ENCODE measurements at places on chromosomes 4 and X.
A peak's percentile ranks its signal among the peaks of the same experiment; 100 is the strongest.

GRCh38 chrX:83469551-83469950, 38.5 kb upstream of the POU3F4 start:
- no peak for DNase-seq

- no peak for DNase-seq
Measured at GRCh38 chrX:128897621-128898020, 625.7 kb downstream of the SMARCA1 start.

DNA sequence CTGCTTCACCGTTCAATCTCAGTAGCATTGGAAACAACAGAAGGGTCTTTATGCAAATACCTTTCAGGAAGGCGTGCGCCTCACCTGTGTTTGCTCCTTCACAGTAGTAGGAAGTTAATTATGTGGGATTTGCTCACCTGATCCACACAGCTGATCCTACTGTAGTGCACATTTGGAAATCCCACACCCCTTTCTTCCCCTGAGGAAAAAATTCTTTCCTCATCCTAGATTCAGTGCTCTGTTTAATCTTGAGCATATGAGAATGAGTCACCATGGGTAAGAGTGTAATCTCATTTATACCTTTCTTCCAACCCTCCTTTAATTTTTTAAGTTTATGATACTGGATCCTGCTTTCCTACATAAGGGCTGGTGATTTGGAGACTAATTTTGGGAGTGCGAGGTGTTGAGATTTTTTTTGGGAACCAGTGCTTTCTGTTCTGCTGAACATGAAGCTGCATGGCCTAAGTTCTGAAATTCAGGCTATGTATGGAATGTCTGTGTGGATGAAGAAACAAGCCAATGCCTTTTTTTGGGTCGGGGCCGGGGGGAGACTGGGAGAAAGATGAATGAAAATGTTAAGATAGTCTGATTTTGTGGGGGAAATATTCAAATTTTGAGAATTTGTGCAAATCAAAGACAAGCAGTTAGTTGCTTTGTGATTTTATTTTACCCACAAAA, 19.0 kb downstream of the GAB1 start:
- no peak for DNase-seq

DNA sequence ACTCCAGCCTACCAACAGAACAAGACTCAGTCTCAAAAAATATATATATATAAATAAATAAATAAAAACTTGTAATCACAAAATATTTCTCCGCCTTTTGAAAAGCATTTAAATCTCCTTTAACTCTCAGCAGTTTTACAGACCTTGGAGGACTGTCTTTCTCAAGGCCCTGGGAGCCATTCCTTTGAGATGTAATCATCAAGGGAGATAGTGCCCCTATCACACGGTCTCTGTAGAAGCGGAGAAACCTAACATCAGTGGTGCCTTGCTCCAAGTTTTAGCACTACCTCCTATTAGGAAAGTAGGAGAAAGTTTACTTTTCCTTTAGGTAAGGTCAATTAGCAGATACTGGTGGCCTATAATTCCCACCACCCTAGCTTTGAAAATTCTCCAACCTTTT, 58.5 kb downstream of the ANTXR2 start:
- no peak for DNase-seq

GRCh38 chrX:67207912-67208311, 335.9 kb upstream of the AR start:
- no peak for DNase-seq

DNA sequence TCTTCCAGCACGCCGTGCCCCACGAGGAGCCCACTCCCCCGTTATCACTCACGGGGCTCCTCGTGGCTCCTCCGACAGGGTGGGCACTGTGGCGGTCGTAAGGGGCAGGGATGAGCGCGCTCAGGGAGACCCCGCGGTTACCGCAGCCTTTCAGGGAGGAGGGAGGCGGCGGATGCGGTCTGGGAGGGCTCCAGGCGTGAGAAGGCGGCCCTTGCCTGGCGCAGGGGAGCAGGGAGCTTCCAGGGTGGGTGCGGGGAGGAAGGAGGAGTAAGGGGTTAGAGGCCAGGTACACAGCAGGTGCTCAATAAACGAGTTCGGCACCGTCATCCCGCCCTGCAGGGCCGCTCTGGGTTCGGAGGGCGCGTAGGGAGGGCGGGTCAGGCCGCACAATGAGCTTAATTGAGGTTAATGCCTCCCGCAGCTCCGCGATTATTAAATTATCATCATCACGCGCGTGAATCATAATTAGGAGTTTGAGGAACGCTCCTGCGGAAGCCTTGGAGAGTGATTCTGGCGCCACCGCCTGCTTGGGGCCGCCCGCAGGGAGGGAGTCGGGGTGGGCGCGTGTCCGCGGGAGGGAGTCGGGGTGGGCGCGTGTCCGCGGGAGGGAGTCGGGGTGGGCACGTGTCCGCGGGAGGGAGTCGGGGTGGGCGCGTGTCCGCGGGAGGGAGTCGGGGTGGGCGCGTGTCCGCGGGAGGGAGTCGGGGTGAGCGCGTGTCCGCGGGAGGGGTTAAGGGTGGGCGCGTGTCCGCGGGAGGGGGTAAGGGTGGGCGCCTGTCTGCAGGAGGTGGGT, 7.6 kb upstream of the NKX1-1 start:
- DNase-seq, result no peak

DNA sequence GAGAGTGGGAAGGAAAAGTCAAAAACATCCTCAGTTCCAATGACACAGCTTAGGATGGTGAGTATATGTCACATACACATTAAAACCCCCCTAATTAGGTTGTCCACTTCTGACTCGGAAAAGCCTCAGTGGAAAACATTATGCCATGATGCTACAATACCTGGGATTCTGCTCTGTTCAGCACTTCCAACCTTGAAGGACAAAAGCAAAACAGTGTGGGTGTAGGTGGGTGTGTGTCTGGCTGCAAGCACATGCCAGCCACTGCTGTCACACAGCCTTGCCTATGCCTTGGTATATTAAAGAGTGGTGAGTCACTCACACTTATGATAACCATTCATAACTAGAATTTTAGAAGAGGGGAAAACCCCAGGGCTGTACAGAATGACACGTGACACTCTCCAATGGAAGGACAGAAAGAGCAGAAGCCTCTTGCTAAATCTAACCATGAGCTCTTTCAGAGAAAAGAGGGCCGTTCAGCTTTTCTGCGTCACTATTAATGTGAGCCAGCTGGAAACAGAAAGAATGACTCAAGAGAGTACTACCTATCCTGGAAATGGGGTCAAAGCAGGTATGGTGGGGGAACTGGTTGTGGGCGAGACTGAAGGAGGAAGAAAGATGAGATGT, 159.6 kb downstream of the TET2 start:
- peak; percentile 1 for DNase-seq

- DNase-seq, result no peak
Measured at GRCh38 chr4:40199179-40199670, 2.4 kb downstream of the RHOH start.

GRCh38 chrX:10945498-10945897, 165.6 kb upstream of the HCCS start:
- no peak for DNase-seq

DNA sequence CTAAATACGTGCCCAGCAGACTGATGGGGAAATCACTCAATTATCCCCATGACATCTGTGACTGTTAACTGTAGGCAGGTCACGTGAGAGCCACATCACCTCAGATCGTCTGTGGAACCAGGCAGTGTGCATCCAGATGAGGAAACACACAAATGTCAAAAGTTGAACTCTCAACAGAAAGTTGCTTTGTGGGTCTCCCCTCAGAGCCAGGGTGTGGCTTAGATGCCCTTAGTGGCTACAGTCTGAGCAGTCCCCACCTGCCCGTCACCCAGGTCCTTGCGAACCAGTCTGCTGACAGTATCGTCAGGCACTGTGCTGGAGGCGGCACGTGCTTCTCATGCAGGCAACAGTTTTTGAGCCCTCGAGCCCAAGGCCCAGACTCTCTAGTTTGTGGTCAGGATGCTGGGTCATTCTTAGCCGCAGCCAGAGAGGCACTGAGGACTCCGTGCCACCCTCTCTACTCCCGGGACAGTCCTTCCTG, 10.8 kb downstream of the TMEM187 start:
- DNase-seq, result no peak

DNA sequence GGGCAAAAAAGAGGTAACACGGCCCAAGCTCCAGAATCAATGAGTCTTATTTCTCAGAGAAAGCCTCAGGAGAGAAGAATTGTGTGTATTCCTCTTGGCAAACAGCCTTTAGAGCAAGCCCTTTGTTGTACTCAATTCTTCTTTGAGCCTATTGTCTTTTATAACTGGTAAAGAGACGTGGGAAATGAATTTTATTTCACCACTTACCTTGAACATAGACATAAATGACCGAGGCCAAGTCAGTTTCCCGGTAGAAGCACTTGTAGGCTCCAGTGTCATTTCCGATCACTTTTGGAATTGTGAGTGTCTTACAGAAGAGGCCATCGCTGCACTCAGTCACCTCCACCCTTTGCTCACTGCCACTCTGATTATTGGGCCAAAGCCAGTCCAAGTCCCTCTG, 7.0 kb downstream of the KDR start:
- DNase-seq, result no peak

DNA sequence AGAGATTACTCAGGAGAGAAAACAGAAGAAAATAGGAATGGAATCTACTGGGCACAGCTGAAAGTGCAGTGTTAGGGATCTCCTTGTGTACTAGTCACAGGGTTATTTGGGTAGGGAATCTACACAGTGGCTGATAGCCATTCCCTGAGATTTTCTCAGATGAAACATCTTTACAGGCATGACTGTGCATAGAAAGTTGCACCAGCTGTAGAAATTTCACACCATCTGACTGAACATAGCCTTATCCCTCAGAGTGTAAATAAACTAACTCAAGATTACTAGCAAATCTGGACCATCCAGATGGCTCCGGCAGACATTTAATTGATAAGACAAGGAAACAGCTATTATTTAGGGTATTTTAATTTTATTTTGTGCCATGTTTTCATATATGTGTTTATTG, 2053.5 kb upstream of the TENM3 start:
- DNase-seq, result no peak

Measured in A172 (cell line).